ENCODE measurements at places on chromosomes 2 and 18.

DNA sequence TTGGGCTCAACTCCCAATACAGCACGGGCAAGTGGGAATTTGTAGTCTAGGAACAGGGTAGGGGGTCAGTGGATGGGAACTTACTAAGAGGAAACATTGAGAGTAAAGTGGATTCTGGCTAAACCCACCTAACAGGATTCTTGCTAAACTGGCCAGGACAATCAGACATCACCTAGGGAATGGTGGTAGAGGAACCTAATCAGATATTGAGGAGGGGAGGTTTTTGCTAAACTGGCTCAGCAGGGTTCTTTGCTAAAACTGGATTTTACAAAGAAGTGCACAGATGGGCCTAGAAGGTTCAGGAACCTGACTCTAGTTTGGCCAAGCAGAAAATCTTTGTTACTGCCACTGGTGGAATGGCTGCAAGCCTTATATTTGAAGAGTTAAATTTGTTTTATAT is 55.9 kb downstream of the INPP4A start:
- DNase-seq, result no peak

GRCh38 chr2:218485986-218486667 is 67.2 kb downstream of the VIL1 start:
- no peak for DNase-seq

- no peak for DNase-seq
These were observed 4.3 kb downstream of the SOX11 start for GRCh38 chr2:5696404-5696944.

GRCh38 chr18:48638451-48638850 is 99.6 kb downstream of the CTIF start:
- DNase-seq, result no peak

- no peak for DNase-seq
These were observed 73.5 kb upstream of the SERTAD2 start for GRCh38 chr2:64727013-64727767.

DNA sequence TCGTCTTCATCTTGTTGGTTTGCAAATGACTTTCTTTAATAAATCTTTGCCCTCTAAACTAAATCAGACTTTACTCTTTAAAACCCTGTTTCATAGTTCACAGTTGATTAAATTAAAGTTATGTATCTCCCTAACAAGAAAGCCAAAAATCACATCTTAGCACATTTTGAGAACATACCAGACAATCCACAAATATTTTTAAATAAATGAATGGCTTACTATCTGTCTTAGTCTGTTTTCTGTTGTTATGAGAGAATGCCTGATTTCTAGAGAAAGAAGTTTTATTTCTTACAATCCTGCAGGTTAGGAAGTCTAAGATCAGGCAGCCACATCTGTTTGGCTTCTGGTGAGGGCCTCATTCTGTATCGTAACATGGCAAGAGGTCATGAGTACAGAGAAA is 1090.2 kb upstream of the PIK3C3 start:
- no peak for DNase-seq

DNA sequence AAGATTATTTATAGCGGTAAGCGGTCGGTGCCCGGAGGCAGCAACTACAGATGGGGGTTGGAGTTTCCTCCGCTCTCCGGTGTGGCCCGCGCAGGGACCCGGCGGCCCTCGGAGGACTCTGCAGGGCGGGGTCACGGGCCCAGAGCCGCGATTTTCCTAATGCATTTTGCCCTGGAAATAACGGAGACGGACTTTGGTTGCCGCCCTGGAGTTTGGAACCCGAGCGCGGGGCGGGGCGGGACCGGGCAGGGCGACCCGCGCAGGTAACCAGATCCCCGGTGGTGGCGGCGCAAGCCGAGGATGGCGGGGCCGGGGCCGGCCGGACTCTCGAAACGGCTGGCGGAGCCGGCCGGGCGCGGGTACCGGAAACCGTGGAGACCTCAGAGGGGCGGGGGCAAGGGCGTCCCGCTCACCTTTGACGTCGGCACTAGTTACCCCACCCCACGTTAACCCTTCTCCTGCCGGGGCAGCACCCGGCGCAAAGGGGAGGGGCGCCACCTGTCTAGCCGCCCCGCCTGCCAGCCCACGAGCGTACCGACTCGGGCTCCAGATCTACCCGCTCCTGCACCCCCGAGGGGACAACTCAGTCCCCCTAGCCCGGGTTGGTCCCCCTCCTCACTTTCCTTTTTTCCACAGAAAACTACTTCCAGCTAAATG is 2.9 kb downstream of the CYP26B1 start:
- DNase-seq, result no peak

DNA sequence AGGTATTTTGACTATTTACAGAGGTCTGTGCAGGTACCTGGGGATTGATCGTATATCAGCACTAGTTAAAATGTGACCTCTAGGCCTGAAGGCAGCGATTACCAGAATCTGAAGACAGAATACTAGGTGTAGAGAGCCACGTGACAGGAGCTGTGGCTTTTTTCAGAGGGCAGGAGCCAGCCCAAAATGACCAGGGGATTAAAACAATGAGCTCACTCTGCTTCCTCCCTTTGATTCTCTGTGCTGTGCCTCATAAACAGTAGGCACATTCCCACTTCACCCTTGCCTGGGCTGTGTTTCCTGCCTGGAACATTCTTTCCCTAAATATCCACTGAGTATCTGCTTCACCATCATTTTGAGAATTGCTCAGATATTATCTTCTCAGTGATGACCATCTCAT is 15.2 kb downstream of the ITGAV start:
- no peak for DNase-seq

GRCh38 chr2:191560411-191560980 is 117.4 kb upstream of the NABP1 start:
- no peak for DNase-seq

- DNase-seq, result no peak
These were observed 77.5 kb downstream of the NDUFA10 start for GRCh38 chr2:239947729-239948045.

GRCh38 chr2:239171643-239172042 is 229.2 kb downstream of the HDAC4 start:
- no peak for DNase-seq

GRCh38 chr2:66466433-66466832 is 31.5 kb downstream of the MEIS1 start:
- no peak for DNase-seq
